ENCODE measurements at places on chromosomes 4 and X.
A peak's percentile ranks its signal among the peaks of the same experiment; 100 is the strongest.

DNA sequence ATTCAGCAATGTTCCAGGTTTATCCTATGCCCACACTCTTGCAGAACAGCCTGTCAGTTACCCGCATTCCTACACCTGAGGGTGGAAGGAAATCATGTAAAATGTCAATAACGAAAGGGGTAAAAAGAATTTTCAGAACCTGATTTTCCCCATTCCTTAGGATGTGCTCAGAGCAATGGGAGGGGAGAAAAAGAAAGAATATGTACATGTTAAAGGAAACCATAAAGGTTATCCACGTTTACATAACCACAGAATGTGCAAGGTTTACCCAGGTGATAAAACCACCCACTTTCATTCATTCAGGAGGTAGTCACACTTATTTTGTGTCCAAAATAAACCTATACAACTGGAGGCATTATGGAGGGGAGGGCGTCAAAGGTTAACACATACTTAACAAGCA is 335.5 kb downstream of the ZNF674 start:
- DNase-seq, result no peak

GRCh38 chrX:123230798-123231197 is 46.7 kb downstream of the GRIA3 start:
- no peak for DNase-seq

DNA sequence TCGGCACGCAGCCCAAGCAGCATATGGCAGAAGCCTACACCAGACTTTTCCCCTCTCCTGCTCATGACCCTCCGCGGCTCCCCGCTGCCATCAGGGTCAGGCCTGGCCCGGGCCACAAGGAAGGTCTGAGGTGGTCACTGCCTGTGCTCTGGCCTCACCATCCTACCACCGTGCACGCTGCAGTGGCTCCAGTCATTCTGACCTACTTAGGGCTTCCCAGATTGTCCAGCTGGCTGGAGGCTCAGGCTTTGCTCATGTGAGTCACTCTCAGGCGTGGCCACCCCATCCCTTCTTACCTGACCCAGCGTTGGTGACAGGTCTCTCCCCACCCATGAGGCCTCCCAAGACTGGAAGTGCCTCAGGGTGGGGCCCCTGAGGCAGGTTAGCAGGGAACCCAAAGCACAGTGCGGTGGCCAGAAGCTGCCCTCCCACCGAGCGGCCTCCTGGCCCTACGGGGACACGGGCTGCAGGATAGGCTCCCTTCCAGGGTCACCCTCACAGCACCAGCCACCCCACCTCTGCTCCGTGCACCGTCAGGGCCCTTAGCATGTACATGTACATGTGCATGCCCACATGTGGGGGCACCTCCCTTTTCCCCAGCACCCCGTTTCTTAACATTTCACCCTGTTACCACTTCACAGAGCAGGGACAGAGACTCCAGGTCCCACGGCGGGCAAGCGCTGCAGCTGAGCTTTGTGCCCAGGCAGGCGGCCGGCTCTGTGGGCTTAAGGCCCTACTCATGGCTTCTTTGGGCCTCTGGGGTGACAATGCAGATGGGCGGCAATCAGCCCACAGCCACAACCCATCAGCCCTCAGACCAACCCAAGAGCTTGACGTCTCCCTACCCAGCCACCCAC is 2.2 kb downstream of the TREX2 start:
- peak; percentile 76 for DNase-seq

GRCh38 chr4:174561560-174561959 is 39.3 kb upstream of the HPGD start:
- DNase-seq, result no peak

GRCh38 chr4:147756417-147756816 is 24.5 kb downstream of the ARHGAP10 start:
- no peak for DNase-seq

DNA sequence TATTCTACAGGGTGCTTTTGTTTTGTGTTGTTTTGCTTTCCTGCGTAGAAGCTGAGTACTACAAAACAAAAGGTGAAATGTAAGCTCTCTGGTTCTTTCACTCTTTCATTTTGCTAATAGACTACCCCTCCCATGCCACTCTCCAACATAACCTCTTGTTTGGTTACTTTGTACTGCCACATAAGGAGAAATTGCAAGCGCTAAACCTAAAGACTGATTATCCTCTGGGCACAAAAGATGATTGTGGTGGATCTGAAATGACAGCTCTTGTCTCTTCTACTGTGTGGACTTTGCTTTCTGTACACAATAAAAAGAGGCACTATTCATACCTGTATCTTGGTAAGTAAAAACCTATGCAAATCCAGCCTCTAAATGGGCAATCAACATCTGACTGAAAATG is 5.3 kb downstream of the MBNL3 start:
- DNase-seq, result no peak

- DNase-seq, result no peak
These were observed 132.6 kb downstream of the GLUD2 start for GRCh38 chrX:121179972-121180371.

- DNase-seq, result no peak
These were observed 31.5 kb upstream of the NAA11 start for GRCh38 chr4:79357365-79357764.

DNA sequence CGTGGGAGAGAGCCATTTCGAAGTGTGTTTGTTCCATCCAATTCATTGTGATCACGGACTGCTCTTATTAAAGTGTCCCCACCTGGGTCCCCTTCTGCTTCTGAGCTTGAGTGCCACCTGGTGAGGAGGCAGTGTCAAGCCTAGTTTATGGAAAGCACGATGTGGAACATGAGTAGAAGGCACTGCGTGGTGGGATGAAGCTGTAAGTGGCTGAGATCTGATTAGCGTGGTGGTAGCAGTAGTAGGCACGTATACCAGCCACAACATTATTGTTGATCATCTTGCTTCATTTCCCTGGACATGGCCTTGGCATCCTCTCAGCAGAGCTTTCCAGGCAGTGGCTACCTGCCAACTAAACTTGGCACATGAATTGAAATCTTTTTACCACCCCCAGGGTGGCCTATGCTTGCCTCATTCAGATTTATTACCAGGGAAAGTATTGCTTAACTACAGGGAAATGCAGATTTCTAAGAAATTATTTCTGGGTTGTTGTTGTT is 46.4 kb downstream of the GPAT3 start:
- DNase-seq, result peak; percentile 68

DNA sequence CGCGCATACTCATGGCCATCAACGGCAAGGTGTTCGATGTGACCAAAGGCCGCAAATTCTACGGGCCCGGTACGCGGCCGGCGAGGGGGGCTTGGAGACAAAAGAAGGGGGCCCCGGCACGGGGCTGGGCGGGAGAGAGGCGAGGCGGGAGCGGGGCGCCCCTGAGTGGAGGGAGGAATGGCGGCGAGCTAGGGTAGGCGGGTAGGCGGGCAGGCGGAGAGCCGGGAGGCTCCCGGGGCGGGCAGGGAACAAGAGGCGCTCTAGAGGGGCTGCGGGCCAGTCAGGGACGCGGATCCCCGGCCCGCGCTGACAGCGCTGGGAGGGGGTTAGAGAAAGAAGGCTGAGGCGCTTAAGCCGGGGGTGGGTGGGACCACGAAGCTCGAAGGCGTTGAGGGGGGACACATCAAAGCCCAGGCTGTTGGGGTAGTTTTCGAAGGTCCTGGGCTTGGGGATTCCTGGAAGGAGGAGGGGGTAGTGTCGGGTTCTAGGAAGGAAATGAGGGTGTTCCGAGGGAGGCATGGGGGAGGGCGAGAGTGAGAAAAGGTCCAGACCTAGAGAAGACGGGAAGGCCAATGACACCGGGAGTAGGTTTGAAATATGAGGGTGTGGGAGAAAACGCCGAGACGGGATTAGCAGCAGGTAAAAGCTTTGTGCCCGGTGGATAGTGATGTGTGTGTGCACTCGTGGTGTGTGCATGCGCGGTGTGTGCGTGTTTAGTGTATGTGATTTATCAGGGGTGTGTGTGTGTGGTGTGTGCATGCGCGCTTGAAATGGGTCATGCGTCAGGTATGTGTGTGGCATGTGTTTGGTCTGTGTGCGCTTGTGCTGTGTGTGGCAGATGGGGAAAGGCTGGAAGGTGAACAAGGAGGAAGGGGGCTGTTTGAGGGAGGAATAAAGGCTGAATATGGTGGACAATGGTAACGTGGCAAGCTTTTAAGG is 807 bp downstream of the PGRMC1 start:
- DNase-seq, result peak; percentile 59
